ENCODE measurements at places on chromosomes 16 and 17.

GRCh38 chr16:22318690-22319358 lies 21.6 kb downstream of the POLR3E start:
- no peak for DNase-seq

GRCh38 chr16:70253291-70254106 lies 1.8 kb upstream of the EXOSC6 start:
- no peak for DNase-seq

GRCh38 chr17:70238646-70239045 lies 69.3 kb downstream of the KCNJ2 start:
- no peak for DNase-seq

DNA sequence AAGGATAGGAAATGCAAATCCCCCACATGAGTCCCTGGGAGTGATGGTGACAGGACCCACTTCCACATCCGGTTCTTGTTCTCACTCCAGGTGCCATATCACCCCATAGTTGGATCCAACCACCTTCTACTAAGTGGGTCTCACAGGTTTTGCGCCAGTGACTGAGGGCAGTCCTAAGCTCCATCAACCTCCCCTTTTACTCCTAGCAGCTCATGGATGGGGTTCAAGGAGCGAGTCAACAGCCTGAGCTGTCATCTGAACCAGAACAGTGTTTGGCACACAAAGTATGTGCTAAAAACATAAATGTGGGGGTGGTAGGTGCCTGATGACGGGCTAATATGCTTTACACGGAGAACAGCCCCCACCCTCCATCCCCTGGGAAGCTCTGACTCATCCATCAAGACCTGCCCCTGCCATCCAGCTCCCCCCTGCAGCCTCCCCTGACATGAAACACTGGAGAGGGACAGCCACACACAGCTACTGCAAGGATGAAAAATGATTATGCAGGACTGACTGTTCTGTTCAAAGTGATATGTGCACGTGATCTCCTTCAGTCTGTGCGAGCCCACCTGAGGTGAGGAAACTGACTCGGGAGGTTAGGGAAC lies 143.2 kb upstream of the CDH5 start:
- no peak for DNase-seq

DNA sequence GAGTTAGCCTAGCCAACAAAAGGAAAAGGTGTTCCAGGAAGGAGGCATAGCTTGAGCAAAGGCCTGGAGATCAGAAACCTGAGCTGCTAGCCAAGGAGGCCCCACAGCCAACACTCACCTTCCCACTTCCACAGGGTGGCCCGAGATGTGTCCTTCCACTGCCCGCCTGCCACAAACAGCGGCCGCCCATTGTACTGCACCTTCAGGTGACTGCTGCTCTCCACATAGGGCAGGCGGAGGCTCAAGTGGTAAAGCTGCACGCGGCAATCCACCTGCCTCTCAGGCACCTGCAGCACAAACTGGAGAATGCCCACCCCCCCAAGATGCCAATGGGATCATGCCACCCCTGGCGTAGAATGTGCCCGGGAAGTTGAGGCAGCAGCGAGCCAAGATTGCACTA lies 111.5 kb downstream of the RMI2 start:
- no peak for DNase-seq

- no peak for DNase-seq
Measured at GRCh38 chr16:85645021-85645589, 32.0 kb downstream of the GSE1 start.

DNA sequence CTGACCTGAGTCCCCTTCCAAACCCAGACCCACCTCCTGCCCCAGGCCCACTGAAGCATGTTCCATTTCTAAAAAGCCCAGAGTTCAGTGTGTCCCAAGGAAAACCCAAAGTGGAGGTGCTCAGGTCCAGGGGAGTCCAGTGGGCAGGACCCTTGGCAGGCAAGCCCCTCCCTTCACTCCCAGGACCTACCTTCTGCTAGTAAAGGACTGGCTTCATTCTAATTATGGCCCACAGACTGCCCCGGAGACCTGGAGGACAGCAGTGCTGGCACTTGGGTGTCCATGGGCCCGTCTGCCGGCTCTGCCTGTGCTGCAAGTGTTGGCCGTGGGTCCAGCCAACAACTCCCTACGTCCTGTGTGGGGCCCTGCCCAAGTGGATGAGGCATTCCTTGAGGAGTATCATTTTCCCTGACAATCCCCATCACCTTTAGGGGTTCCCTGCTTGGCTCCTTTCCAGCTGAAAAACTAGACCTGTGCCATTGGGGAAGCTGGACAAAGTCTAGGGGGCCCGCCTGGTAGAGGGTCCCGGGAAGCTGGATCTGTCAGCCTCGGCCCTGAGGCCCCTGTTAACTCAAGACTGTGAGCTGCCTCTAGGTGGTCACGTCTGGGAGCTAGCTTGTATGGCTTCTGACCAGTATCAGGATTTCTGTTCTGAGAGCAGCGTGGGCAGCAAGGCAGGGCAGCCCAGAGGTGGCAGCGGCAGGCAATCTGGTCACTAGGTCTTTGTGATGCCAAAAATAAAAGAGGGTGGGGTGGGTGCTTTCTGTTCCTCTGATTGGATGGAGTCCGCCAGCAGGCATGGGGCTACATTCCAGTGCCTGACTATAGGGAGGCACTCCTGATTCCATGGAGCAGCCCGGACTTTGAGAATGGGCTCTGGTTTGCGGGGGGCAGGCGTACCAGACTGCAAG lies 8.2 kb downstream of the CBX2 start:
- no peak for DNase-seq
